ENCODE measurements at places on chromosomes 2 and 18.

- DNase-seq: no peak
Measured at GRCh38 chr2:174342686-174343342, 8.1 kb downstream of the SP9 start.

GRCh38 chr2:63631501-63631900 is 42.7 kb downstream of the MDH1 start:
- DNase-seq: no peak

- DNase-seq: no peak
Measured at GRCh38 chr2:221778025-221778424, 205.9 kb upstream of the EPHA4 start.

DNA sequence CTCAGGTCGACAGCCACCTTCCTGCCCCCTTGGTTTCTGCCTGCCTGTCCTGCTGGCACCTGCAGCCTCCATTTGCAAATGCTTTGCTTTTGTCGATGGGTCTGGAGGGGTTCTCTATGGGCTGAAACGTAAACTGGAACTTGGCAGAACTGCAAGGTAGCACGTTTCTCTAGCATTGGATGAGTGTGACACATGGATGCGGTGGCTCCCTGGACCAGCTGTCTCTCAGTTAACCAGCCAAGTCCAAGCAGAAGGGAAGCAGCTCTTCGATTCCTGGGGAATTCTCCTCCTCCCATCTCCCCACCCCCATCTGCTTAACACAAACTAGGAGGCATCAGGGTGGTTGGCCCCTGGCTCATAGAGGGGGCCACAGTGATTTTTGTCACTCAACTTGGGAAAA is 57.3 kb downstream of the ITGB1BP1 start:
- DNase-seq: no peak

DNA sequence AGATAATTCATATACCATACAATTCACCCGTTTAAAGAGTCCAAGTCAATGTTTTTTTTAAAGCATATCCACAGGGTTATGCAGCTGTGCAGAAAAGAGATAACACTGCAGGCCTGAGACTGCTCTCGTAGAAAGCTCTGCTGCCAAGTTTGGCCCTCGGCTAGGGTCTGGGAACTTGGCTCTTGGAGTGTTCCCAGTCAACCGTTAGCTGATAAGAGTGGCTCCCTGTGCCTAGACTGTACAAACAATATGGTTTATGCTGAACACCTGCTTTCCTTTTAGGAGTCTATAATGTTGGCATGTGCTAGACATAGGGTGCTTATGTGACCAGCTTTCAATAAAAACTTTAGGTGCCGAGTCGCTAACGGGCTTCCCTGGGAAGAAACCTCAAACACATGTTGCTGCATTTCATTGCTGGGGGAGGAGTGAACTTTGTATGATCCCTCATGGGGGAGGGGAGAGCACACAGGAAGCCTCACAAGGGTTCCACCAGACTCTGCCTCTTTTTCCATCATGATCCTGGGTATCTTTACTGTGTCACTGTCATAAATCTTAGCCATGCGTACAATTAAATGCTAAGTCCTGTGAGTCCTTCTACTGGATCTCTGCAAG is 34.7 kb downstream of the RFX8 start:
- DNase-seq: no peak
